ENCODE measurements at places on chromosomes 6 and 20.

- DNase-seq = peak; percentile 50
Observed at GRCh38 chr6:30325150-30325872, 1.4 kb upstream of the TRIM39 start.

GRCh38 chr6:143708889-143709288, 31.1 kb downstream of the PHACTR2 start:
- DNase-seq = no peak

GRCh38 chr6:24854077-24854666, 55.5 kb upstream of the ARMH2 start:
- DNase-seq = no peak

DNA sequence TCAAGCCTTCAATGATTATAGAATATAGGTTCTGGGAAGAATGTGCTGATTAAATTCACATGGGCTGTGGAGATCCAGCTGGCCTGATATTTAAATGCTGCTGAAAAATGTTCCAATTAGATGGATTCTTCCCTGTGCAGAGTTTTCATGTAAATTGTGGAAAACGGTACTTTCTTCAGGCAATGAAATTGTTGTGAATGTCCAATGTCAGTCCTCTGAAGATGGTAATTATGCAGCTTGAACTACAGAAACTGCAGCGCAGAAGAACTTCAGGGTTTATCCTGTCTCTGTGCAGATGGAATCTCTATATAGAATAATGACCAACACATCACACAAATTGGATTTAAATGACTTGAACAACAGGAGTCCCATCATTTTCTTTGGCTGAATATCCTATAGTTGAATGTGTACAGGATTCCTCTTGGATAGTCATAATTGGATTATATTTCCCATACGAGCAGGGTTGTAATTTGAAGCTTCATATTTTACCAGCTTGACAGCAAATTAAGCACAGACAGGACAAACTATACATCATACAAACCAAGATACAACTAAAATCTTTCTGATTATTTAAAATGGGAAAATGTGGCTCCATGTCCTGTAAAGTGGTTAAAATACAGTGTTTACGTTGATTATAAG, 82.3 kb downstream of the CAP2 start:
- DNase-seq = no peak

GRCh38 chr6:14316651-14317386, 199.2 kb downstream of the CD83 start:
- no peak for DNase-seq

DNA sequence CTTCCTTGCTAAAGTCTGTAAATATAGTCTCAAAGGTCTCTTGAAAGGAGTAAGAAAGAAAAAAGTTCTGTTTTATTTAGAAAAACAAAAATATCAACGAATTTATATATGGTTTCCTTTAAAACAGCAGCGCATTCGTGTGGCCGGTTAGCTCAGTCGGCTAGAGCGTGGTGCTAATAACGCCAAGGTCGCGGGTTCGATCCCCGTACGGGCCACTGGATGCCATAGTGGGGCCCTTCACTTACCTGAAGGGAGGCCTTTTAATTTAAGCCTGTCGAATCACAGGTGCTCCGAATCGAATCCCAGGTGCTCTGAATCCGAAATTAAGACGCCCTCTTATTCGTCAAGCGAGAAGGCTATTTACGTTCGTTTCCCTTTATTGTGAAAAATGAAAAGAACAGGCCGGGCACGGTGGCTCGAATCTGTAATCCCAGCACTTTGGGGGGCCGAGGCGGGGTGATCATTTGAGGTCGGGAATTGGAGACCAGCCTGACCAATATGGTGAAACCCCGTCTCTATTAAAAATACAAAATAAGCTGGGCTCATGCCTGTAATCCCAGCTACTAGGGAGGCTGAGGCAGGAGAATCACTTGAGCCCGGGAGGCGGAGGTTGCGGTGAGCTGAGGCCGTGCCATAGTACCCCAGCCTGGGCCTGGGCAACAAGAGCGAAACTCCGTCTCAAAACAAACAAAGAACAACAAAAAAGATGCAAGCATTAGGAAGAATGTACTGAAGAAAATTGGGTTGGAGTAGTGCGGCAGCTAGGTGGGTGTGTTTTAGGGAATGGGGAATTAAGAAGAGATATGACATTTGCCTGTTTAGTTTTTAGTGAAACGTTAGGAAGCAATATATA, 195.8 kb upstream of the ZNF184 start:
- DNase-seq = no peak

GRCh38 chr6:411402-412145, 20.0 kb downstream of the IRF4 start:
- DNase-seq = no peak

DNA sequence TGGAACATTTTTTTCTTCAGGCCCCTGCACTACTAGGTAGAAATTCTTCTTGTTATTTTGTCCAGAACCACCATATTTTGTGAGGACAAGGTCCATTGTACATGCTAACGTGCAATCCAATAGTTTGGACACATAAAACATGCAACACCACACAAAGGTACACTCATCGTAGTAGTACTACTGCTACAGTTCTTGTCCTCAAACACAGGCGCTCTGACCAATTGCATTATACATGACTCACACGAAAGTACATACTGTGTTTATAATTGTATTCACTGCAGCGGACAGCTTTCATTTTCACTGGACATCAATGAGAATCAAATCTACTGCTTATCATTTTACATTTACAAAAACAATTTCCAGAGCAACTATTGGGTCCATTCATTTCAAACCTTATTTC, 15.3 kb upstream of the SMLR1 start:
- no peak for DNase-seq

GRCh38 chr6:64890609-64891008, 816.4 kb downstream of the EYS start:
- no peak for DNase-seq

DNA sequence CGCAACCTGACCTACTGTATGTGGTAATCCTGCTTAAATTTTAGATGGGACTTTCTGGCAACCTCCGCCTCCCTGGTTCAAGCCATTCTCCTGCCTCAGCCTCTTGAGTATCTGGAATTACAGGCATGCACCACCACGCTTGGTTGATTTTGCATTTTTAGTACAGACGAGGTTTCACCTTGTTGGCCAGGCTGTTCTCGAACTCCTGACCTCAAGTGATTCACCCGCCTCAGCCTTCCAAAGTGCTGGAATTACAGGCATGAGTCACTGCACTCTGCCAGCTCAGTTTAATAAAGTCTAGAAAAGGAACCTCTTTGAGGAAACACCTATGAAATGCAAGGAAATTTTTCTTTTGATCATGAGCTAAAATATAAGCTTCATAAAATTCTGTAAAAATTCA, 9.0 kb upstream of the PLCB4 start:
- DNase-seq = no peak

- DNase-seq = no peak
Observed at GRCh38 chr20:12252793-12253192, 335.1 kb downstream of the BTBD3 start.

GRCh38 chr6:31087494-31088089, 24.8 kb downstream of the C6orf15 start:
- DNase-seq = peak; percentile 60

DNA sequence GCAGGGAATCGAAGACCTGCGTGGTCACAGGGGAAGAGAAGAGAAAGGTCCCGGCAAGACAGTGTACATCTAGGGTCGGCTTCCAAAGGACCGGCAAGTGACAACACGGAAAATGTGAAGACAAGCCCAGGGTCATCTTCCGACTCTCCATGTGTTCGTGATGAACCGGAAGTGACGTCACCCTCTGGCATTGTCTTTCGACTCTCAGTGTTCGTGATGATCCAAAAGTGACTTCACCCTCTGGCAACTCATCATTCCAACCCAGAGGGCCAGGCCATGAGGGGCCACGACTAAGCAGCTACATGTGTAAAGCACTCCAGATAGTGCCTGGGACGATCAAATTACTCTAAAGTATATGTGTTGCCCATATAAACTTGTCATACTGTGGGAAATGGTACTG, 290.8 kb downstream of the THBS2 start:
- no peak for DNase-seq

DNA sequence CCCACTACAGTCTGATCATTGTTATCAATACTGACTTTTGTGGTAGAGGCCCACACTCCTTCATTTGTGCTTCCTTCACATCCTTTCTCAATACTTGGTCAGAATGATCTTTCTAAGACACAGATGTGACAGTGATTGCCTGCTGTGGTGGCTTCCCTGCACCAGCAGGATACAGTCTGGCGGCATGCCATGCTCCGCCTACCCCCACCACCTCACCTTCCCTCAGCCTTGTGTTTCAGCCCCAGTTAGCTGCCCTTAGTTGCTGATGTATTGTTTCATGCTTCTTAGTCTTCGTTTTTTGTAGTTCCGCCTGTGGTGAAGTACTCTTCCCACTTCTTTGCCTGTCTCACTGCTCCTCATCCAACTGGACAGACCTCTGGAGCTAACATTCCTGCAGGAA, 10.9 kb downstream of the LRRC1 start:
- no peak for DNase-seq

- DNase-seq = no peak
Observed at GRCh38 chr20:23613676-23614075, 8.0 kb upstream of the CST9 start.

- no peak for DNase-seq
Observed at GRCh38 chr20:38353316-38353715, 7.0 kb downstream of the LBP start.

GRCh38 chr6:145643760-145644159, 91.6 kb downstream of the EPM2A start:
- DNase-seq = no peak

DNA sequence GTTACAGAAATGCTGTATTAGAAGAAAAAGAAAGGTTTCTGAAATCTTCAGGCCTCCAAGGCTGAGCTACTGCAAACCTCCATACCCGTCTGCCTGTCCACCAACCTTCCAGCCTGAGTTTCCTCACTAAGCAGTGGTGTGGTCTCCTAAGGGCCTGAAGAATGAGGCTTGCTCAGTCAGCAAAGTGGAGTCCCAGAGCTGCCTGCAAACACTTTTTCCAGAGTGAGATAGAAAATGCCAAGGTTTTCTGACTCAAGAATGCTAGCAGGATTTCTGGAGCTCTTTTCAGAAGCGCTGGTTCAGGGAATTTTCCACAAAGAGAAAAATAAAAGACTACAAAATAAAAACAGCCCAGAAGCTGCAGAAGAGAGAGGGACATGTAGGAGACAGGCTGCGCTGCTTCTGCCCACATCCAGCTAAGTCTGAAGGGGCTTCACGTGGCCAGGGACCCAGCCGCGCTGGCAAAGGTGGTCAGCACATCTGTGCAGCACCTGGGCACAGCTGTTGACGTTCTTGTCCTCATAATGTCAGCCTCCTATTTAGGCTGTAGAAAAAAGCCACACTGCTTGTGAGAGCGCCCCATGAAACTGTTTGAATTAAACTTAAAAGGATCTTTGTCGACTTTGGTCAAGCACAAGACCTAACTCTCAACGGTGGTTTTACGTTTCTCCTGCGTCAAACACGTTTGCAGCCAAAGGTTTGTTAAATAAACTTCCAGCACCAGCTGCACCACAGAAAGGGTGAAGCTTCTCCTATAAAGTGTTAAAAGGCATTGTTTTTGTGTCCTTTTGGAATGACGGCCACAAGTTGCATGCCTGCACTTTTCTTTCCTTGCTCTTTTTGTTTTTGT, 209.0 kb downstream of the THBS2 start:
- no peak for DNase-seq

DNA sequence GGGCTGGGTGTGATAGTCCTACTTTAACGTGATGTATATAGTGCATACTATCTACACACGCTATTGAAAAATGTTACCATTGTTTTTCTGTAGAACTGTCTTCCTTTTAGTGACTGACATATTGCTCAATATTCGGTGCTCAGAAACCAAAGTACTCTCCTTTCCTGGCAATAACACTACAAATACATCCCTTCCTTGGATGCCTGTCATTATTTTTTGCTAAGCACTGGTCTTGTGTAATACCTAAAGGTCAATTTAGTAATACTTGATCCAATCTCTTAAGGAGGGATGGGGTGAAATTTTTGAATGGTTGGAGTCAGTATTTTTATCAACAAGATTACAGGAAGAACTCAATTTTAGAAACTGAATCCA, 23.9 kb downstream of the CNR1 start:
- DNase-seq = no peak

DNA sequence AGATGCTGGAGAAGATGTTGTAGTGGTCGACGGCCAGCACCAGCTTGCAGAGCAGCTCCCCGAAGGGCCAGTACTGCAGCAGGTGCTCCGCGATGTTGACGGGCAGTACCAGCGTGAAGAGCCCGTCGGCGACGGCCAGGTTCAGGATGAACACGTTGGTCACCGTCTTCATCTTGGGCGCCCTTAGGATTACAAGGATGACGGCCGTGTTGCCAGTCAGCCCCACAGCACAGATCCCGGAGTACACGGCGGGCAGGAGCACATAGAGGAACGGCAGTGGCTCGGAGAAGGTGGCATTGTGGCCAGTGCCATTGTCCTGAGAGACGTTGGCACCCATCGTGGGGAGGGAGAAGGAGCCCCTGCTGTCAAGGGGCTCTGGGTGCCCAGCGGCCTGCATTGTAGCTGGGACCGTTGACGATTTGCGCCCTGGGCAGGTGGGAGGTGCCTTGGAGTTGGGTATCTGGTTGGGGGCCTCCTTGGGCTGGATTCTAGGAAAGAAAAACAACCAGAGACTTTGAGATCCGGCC, 867 bp downstream of the NPBWR2 start:
- no peak for DNase-seq

DNA sequence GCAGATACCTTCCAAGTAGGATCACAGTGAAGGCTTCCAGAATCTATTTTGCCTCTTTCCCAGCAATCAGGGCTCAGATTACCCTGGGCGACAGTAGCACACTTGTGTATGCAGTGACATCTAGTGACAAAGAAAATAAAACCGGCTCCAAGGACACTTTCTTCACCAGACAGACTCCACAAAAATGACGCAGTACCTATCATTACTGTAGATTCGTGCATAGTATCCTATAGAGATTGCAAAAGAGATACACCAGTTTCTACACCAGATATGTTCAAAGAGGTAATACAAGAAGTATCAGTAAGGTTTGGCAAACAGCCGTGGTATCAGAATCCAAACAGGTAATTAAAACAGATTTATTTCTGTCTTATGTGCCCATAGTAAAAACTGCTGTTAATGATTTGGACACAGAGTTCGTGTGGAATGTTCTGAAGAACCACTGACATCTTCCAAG, 600.4 kb upstream of the JAG1 start:
- no peak for DNase-seq

Measured in GM12892 (cell line).